ENCODE measurements at places on chromosomes 7 and 10.

DNA sequence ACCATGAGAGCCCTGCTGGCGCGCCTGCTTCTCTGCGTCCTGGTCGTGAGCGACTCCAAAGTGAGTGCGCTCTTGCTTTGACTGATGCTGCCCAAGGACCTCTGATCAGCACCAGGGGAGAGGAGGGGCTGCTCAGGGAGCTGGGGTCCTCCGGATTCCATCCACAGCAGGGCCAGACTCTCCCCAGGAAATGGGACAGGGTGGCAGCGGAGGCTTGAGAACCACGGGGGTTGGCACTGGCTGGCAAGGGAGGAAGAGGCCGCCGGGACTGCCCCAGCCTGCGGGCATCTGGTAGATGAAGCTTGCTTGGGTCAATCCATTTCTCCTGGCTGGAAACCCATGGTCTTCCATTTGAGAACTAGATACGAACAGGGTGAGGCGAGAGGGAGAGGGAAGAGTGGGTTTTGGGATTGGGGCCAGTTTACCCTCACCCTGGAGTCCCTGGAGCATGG lies 647 bp downstream of the PLAU start:
- no peak for DNase-seq

DNA sequence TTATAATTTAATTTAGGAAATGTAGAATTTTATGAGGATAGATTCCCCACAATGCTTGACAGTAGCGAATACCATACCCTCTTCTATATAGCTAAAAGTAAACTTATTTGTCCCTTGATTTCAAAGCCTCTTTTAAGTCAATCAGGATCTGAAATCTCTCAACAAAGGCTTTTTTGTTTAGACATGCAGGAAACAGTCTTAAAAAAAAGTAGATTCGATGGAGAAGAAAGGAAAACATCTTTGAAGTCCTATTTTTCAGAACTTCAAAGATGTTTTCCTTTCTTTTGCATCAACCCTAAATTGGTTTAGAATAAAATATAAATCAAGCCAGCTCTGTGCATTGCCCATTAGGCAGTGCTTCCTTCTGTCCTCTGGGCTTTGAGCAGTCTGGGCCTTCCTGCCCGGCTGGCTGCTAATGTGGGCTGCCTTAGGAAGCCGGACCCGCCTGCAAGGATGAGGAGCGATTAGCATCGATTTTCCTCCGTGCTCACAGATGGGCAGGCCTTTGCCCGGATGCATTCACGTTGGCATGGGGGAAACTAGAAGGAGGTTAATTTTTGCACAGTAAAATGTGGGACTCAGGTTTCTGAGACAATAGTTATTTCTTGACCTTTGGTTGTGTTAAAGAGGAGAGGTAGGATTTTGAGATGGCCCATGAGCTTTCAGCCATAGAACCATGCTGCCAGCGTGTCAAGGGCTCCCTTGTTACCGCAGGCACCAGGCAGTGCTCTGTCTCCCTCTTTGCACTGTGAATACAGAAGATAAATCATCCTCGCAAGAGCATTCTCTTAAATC lies 15.5 kb downstream of the MSRB2 start:
- DNase-seq: no peak

DNA sequence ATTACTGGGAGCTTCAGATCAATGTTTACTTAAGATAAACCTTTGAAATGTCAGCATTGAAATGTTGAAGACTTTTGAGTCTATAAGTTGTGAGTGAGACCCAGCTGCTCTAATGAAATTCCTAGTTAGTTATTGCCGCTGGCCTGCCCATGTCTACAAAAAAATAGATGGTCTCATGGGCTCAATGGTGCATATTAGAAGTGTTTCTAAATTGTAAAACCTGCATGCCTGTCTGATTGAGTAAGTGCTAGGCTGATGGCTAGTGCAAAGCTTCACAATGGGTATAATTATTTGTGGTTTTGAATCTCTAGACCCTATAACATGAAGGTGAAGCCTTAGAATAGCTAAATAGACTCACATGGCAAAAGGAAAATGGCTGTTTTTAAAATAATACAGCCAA lies 234.5 kb downstream of the SORCS3 start:
- DNase-seq: no peak

DNA sequence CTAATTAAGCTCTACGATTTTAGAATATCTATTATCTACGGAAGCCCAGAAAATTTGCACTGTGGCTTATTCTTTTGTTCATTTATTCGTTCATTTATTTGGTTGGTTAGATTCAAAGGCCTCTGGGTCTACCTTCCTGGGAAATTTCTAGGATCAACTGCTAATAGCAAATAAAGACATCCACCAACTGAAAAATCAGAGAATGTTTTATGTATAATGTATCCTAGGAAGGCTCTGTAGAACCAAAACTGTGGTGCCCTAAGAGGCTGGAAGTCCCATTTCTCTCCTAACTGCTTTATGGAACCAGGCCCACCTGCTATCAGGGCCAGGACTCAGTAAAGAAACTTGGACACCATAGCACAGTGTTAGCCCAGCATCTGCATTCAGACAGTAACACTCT lies 923.4 kb upstream of the AUTS2 start:
- no peak for DNase-seq

DNA sequence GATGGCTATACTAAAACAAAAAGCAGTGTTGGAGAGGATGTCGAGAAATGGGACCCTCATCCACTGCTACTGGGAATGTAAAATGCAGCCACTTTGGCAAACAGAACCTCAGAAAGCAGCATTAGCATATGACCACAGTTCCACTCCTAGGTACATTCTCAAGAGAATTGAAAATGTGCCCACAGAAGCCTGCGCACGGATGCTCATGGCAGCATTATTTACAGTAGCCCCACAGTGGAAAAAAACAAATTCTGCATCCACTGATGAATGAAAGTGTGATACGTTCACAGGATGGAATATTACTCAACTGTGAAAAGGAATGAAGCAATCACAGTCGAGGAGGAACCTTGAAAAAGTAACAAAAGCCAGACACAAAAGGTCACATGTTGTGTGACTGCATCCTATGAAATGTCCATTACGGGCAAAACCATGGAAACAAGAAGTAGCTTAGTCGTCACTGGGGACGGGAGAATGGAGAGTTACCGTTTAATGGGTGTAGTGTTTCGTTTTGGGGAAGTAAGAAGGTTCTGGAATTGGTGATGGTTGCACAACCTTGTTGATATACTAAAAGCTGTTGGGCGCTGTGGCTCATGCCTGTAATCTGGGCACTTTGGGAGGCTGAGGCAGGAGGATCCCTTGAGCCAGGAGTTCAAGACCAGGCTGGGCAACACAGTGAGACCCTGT lies 2.5 kb upstream of the UPK3B start:
- no peak for DNase-seq

- no peak for DNase-seq
Measured at GRCh38 chr7:139943401-139943800, 114.3 kb downstream of the TBXAS1 start.

DNA sequence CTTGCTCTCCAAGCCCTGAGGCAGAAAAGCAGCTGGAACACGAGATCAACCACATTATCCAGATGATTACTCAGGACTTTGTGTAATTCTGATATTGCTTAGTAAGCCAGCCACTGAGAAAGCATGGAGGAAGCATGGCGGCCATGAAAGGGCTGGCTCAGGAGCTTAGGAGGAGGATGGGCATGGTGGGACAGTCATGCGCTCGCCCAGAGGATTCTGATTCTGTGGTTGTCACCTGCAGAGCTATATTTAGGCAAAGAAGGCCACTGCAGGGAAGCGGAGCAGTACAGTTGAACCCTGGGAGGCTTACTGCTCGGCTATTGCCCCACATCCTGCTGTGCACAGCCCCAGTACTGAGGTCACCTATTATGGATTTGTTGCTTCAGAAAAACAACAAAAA lies 128.8 kb upstream of the DNAJB12 start:
- no peak for DNase-seq

DNA sequence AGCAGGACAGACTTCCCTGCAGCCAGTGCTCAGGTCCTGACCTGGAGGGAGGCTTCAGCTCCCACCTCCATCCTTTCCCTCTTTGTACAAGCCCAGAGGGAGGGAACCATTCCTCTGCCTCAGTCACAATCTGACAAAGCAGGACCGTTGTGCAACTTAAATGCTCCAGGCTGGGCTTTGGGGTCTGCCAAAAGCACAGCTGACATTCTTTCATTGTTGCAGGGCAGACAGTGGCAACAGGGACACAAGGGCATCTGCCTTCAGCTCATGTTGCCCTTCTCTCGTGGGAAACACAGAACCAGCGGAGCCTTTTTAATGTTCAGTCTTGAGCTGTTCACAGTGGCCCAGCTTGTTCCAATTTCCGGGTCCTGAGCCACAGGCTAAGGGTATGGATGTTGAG lies 155.7 kb upstream of the TNS3 start:
- DNase-seq: no peak

DNA sequence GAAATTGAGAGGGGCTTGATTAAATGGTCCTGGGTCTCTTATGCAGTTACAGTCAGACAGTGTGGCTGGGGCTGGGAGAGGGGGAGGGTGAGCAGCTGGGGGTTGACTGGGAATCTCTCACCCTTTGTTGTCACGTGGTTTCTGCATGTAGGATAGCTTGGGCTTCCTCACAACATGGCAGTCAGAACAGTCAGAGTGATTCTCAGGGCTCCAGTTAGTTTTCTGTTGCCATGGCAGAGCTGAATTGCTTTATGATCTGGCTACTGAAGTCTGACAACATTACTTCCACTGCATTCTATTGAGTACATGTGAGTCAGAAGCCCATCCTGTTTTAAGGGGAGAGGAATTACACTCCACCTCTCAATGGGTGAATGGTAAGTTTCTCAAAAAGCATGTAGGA lies 102.7 kb downstream of the WDR11 start:
- DNase-seq: no peak

DNA sequence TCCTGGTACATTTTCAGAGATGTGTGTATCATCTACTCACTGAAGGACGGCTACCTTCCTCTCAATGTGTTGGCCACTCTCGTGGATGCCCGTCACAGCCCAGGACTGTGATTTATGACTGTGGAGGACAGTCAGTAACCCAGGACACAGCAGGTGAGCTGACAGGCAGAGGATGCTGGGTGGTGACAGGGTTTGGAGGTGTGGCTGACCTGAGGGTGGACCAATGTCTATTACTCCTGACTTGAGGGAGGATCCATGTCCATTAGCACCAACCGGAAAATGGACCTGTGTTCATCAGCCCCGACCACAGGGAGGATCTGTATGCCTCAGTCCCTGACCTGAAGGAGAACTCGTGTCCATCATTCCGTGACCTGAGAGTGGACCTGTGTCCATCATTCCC lies 96.1 kb downstream of the ADCY1 start:
- no peak for DNase-seq

GRCh38 chr10:133567119-133567518 lies 1.7 kb upstream of the SYCE1 start:
- no peak for DNase-seq

DNA sequence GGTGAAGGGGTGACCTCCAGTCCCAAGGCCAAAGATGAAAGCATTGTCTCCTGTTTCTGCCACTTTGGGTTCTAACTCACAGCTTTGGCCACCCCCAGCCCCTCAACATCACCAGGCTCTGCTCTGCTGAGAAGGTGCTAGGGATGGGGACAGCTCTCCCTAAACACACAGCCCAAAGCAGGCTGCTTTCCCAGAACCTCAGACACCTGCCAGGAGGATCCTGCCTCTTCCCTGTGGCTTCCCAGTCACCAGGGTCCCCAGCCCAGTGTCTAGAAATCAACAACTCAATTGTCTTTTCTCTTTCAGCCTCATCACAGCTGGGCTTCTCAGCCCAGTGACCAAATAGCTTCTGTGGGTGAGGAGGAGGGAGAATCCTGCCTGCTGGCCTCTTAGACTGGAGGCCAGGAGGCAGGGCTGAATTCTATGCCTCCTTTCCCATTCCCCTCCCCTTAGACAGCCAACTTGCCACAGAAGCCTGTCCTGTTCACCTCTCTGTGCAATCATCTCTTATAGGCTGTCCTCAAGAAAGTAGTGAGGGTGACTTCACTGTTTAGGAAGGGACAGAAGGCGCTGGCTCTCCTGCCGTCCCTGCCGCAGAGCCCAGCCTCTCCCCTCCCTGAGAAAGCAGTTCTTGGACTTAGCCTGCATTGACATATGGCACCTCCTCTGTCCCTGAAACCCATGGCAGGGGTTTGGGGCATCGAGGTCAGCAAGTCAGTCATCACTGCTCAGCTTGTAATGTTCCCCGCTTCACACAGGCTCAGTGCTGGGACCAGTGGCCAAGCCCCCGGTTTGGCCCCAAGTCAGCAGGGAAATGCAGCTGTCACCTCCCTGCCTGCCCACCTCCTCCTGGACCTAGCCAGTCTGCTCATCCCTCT lies 3.7 kb downstream of the FGF8 start:
- DNase-seq: no peak

- DNase-seq: no peak
Measured at GRCh38 chr10:16519250-16519907, 2.3 kb downstream of the C1QL3 start.

GRCh38 chr10:44293842-44294241 lies 91.1 kb downstream of the CXCL12 start:
- no peak for DNase-seq

DNA sequence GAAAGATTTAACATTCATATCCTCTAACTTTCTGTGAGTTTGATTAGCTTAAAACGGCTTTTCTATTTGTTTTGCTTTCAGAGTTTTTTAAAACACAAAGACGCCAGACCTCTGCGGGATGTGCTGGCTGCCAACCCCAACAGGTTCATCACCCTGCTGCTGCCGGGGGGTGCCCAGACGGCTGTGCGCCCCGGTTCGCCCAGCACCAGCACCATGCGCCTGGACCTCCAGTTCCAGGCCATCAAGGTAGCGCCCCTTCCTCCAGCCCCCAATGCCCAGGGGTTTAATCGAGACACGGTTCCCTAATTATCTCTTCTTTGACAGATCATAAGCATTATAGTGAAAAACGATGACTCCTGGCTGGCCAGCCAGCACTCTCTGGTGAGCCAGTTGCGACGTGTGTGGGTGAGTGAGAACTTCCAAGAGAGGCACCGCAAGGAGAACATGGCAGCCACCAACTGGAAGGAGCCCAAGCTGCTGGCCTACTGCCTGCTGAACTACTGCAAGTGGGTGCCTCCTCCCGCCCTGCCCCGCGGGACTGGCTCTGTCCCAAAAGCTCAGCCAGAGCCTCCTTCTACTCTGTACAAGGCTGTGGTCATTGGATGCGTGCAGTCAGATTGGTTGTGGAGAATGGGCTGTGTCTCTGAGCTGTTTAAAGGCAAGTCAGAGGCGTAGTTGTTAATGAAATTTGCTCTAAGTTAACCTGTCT lies 71.2 kb downstream of the TRRAP start:
- DNase-seq: no peak

DNA sequence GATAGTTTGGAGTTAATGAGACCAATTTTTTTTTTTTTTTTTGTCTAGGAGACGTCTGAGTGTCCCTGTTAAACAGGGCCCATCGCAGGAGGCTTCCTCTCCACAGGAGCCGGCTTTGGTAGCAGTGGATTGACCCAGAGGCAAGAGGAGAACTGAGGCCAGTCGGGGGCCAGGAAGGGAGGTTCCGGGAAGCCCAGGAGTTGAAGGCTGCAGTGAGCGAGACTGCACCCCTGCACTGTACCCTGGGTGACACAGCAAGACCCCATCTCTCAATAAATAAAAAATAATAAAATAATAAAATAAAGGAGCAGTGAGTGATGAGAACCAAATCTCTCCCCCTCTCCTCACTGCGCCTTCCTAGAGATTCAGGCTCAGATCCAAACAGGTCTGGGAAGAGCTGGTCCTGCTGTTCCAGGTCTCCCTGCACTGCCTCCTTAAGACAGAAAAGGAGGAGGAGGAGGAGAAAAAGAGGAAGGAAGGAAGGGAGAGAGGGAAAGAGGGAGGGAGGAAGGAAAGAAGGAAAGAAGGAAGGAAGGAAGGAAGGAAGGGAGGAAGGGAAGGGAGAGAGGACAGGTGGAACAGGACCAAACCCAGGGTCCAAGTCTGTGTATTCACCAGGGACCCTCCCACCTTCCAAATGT lies 3.5 kb downstream of the MNX1 start:
- DNase-seq: no peak
